ENCODE measurements at places on chromosomes 2 and 18.

DNA sequence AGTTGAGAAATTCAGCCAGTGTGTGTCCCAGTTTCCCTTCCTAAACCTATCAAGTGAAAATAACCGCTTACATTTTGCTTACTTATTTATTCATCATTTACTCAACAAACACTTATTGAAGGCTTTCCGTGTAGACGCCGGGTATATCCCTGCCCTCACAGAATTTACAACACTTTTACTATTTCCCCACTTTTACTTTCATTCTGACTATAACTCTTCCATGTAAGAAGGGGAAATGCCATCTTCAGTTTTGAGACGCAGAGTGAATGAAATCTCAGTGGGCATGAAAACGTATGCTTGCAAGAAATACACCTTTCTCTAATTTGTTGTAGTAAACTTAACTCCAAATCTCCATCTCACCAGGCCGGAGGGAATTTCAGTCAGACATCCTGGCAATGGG, 251.0 kb upstream of the CHAC2 start:
- DNase-seq: no peak

DNA sequence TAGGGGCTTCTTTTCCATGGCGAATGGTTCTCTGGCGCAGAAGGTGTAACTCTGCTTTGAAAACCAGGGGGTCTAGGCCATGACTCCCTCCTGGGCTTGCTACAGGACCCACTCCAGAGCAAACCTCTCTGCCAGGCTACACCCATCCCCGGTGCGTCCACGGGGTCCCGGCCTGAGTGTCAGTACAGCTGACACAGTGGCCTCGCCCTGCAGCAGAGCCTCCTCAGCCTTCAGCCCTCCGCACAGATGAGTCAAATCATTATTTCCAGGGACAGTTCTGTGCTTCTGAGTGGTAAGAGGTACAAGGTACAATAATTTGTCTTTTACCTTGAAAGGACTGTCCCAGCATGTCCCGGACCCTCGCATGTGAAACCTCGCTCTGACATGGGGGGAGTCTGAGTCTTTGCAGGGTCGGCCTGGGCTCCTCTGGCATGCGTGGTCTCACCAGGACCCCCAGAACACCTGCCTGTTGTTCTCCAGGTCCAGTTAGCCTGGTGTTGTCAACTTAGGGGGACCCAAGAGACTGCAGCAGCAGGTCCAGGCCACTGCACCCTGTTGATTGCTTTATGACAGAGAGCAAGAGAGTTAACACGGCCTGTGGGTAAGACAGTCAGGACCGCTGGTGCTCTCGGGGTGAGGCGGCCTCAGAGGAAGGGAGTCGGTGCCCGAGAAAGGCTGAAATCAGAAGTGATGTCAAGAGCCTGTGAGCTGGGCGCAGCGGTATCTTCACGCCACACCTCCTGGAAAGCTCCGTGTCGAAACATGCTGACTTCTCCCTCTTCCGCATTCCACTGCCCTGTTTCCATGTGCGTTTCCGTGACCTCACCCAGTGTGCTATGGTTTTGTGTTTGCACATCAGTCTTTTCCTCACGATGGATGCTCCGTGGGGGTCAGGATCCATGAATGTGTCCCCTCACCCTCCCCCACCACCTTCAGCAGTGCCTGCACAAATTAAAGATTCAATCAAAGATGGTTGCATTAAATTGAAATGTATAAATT, 340.1 kb downstream of the EIPR1 start:
- DNase-seq: no peak

GRCh38 chr18:46335534-46336101, 231.4 kb downstream of the HAUS1 start:
- DNase-seq: no peak

DNA sequence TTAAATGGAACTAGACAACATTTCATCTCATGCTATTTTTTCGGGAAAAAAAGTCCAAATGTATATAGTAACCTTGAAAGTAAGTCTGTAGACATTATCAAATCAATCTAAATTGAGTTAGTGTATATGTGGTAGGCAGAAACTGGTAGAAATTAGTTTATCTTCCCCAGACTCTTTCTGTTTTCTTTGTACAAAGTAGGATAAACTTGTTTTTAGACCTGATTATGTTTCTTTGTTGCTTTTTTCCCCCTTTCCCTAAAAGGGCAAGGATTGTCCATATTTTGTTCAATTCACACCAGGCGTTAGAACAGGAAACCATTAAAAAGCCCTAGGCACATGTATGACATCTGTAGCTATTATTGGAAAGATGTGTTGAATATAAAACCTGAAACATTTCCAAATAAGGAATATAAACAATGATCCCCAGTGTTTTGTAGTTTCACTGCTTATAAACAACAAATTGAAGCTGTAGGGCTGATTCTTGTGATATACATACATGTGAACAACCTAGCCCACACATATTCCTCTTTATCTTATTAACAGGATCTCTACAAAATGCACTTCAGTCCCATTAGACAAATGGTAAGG, 528.3 kb downstream of the PARD3B start:
- DNase-seq: no peak

DNA sequence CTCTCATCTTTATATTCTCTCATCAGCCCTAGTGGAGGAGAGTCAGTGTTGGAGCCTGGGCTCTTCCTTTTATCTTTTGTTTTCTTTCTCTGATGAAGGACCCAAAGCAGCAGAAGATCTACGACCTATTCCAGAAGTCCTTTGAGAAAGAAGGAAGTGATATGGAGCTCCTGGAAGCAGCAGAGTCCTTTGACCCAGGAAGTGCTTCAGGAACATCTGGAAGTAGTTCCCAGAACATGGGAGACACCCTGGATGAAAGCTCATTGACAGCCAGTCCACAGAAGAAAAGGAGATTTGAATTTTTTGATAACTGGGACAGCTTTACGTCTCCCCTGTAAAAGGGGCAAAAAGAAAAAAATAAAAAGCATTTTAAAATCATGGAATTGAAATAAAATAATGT, 16.0 kb upstream of the RPL37A start:
- no peak for DNase-seq

GRCh38 chr18:45728336-45729010, 4.5 kb downstream of the SLC14A1 start:
- peak; percentile 45 for DNase-seq

DNA sequence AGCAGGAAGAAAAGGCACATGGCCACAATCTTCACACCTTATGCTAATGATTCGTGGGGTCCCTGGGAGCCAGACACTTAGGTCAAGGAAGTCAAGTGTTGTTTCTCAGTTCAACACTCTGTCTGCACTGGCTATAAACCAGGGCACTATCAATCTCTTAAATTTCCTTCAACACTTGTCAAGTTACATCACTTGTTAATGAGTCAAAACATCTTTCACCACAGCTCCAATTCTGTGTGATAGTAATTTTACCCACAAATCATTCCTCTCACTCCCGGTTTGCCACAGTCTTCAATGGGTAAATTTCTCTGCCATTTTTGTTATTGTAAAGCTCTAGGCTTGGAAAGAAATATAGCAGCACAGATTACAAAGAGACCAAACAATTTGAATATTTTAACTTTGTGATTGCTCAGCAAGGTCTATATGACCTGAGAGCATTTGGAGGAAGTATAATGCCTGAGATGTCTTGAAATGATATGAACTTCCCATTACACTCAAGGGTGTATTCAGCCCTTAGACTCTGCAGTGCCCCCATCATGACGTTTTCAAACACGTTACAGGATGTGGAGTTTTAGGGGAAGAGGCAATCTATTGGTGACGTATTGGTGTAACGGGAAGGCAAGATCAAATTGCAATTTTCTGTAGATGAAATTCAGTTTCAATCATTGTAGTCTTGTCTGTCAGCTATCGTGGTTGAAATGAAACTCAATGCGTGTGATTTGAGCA, 78.7 kb downstream of the ICOS start:
- DNase-seq: no peak

DNA sequence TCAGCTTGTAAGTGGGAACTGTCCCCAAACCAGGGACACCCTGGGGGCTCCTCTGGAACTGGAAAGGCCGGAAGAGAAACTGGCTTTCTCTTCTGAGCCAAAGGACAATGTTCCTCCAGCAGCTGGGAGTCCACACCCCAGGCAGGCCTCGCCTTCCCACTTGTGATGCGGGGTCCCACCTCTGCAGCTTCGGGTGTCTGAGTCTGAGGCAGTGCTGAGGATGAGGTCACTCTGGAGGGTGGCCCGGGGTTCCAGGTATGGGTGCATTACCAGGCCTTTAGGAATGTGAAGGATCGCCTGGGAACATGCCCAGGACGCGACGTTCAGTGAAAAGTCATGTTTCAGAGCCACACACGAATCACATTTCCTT, 18.2 kb upstream of the BOK start:
- peak; percentile 47 for DNase-seq

DNA sequence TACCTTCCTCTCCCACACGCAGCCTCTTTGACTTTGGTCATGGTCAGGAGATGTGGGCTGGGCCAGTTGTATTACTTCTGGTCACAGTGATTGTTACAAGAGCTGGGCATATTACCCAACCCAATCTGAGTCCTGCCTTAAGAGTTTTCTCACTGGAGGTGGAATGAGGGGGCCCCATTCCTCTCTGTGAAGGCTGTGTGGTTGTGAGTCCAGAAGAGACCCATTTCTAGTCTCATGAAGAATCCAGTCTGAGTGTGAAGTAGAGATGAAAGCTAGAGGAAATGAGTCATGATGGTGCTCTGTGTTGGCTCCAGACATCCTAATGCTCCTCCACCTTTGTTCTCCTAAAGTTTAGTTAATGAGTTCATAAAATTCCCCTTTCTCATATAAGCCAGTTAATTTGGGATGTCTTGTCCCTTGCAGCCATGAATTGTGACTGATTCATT, 50.8 kb upstream of the RASGRP3 start:
- DNase-seq: peak; percentile 65

DNA sequence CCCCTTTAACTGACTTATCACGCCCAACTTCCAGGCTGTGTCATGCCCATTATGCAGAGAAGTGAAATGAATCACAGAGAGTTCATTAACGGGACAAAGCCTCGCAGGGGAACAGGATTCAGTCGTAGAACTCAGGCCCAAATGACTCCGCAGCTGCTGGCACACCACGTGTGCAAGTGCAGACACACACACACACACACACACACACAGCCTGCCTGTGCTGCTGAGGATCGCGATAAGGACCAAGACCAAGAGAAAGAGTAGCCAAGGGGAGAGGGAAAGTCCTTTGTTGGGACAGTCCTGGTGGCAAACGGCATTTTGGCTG, 90.0 kb upstream of the TAF1B start:
- peak; percentile 90 for DNase-seq

DNA sequence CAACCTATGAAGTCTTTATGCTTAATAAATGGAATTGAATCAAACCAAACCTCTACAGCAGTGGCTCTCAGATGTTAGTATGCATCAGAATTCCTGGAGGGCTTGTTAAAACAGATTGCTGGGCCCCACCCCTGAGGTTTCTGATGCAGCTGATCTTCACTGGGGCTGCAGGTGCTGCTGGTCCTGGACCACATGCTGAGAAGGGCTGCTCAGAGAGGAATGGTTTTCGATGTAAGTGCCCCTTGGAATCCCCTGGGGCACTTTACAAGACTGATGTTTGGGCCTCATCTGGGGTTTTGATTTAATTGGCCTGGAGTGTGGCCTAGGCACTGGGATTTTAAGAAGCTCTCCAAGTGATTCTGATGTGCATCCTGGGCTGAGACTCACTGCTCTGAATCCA, 403.8 kb upstream of the HS6ST1 start:
- DNase-seq: no peak

GRCh38 chr2:161112908-161113307, 47.3 kb upstream of the TANK start:
- DNase-seq: no peak
